ENCODE measurements at places on chromosomes 4 and X.

- no peak for DNase-seq
Measured at GRCh38 chrX:45868425-45868824, 667.7 kb upstream of the DIPK2B start.

DNA sequence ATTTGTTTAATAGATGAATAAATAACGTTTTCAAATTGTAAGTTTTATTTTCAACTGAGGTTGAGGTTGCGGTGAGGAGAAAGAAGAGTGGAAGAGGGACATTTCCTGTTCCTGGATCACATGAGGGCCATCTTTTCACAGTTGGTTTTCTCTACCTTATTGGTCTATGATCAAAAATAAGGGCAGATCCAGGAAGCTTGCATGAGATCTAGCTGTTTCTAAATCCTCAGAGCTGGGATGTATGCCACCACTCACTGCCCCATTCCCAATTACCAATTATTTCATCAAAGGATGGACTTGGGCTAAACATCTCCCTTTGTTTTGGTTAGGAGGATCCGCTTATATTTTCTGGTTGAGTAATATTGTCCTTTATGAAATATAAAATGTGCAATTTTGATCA, 104.8 kb upstream of the TLL1 start:
- no peak for DNase-seq

GRCh38 chrX:120380699-120381098, 18.8 kb downstream of the ATP1B4 start:
- DNase-seq, result no peak

GRCh38 chr4:99816545-99817308, at the start of gene DAPP1:
TSS of gene DAPP1 (plus strand) at chr4:99816827. CDS start at chr4:99816914, 87 bp downstream.
- DNase-seq, result no peak

Measured in Caco-2 (cell line).